ENCODE measurements at places on chromosomes 11 and 22.
A peak's percentile ranks its signal among the peaks of the same experiment; 100 is the strongest.

DNA sequence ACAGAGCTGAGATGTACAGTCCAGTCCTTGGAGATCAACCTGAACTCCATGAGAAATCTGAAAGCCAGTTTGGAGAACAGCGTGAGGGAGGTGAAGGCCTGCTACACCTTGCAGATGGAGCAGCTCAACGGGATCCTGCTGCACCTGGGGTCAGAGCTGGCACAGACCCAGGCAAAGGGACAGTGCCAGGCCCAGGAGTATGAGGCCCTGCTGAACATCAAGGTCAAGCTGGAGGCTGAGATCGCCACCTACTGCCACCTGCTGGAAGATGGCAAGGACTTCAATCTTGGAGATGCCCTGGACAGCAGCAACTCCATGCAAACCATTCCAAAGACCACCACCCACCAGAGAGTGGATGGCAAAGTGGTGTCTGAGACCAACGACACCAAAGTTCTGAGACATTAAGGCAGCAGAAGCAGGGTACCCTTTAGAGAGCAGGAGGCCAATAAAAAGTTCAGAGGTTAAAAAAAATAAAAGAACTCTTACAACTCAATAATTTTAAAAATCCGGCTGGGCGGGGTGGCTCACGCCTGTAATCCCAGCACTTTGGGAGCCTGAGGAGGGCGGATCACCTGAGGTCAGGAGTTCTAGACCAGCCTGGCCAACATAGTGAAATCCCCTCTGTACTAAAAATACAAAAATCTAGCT, 69.9 kb upstream of the RTL6 start:
- peak; percentile 5 for DNase-seq

DNA sequence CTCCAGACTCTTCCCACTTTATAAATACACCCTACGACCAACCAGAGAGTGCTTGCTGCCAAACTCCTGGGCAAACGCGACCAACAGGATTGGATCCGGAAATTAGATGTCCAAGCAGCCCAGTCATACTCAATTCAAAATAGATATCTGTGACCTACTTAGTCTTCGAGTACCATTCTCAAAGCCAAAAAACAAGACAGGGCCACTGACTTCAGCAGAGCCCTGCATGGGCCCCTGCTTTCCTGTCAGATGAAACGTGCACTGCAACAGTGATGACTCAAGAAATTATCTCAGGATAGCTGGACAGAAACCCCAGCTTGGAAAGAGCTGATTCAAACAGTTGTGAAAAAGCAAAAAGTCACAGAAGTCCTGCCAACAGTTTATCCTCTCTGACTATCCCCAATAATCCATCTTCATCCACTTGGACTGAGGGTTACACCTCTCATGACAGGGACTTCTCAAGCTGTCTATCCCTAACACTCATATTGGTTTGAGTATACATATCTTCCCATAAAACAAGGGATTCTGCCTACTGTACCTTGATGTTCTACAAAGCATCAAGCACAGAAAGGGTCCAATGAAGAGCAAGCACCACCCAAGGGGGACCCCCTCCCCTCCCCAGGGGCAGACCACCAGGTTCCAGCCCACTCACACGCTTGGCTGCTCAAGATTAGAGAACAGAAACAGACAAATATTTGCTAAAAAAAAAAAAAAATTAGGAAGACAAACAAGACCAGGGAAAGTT, 17.4 kb downstream of the SMCO4 start:
- peak; percentile 35 for DNase-seq

DNA sequence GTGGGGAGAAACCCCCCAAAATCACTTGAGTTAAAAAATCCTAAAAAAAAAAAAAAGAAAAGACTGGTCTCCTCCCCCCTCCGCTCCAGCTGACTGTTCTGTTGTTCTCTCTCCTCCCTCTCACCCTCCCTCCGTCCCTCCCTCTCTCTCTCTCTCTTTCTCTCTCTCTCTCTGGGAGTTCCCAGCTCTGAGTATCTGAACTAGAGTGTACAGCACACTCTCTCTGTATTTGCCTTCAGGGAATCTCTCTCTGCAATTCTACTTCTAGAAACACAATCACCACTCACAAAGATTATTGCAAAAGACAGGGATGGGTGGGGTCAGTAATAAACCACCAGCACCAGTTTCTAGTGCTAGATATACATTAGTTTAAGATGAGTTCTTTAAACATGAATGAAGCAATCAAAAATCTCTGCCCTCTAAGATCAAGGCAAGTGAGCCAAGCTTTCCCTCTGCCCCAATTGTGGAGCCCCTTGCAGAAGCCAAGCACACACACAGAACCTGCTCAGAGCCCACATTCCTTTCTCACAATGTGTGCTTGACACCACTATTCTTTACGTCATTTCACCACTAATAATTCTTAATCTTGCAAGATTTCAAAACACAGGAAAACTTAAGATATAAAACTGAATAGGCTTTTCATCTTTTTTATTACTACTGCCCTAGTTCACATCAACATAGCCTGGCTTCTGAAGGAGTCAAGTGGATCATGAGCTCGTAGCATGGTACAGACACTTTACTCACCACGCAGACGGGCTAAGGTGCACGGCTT, 133.5 kb downstream of the RBFOX2 start:
- no peak for DNase-seq

GRCh38 chr11:34856251-34856650, 59.9 kb downstream of the APIP start:
- no peak for DNase-seq

DNA sequence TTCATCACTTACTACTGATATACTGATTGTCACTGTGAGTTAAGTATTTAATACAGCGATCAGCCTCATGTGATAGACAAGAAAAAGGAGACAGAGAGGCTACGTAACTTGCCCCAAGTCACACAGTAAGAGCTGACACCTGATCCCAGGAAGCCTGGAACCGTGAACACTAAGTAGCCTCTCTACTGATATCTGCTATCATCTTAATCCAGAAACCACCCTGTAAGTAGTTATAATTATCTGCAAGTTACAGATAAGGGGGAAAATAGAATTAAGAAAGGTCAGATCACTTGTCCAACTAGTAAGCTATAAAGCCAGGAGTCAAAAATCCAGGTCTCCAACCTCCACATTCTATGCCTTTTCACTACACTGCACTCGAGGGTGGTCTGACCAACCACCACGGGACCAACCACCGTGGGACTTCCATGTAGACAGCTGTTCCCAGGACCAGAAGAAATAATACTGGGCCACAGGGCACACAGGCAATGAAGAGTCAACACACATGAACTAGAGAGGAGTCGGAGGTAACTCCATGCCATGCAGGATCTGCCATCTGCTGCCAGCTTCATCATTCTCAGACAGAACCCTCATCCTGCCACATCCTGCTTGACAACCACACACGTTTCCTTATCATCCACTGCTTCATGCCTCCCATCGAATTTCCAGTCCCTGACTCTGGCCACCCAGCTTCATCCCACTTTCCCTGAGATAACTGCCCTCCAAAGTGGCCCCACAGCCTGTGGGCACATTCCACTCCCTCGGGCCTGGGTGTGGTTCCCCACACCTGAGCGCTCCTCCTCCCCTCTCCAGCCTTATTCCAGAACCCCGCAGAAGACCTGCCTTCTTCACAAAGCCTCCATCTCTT, 58.6 kb downstream of the MICAL3 start:
- no peak for DNase-seq

DNA sequence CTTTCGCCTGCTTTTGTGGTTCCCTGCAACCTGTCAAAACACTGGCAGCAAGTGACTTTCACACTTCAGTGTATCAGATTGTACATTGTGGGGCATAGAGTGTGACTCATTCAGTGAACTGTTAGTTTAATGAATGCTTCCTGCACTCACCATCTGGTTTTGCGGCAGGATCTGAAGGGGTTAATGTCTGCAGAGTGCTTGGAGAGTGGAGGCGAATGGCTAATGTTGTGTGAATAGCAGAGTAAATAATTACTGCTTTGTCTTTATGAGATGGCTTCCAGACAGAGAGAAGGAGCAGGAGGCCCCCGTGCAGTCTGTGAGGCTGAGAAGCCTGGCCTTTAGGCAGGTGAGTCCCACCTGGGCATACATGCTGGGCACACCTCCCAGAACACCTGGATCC, 454.3 kb upstream of the KIRREL3 start:
- no peak for DNase-seq

DNA sequence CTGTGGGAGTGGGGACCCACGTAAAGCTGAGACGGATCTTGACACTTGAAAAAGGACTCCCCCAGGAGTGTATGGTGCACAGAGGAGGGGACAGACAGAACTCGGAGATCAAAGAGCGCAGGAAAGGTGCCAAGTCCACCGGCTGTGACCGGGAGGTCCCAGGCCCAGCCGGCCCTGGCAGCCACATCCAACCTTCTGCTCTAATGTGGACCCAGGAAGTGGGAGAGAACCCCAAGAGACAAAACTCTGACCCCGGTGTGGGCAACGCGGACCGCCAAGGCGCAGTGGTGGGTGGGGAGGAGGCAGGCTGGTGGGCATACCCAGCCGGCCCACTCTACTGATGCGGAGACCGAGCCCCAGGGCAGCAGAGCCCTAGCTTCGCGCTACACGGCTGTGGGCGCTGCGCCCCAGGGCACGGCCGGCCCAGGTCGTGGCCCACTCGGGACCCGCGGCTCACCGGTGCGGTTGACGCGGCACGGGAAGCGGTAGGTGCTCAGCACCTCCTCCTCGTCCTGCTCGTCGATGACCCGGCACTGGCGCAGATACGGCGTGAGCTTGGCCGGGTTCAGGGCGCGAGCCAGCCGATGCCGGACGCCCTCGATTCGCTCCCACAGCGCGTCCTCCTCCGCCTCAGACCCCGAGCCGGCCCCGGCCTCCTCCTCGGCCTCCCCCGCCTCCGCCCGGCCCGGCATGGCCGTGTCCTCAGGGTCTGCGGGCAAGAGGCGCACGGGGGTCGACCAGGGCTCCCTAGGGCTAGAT, 527 bp downstream of the CARD10 start:
- no peak for DNase-seq

DNA sequence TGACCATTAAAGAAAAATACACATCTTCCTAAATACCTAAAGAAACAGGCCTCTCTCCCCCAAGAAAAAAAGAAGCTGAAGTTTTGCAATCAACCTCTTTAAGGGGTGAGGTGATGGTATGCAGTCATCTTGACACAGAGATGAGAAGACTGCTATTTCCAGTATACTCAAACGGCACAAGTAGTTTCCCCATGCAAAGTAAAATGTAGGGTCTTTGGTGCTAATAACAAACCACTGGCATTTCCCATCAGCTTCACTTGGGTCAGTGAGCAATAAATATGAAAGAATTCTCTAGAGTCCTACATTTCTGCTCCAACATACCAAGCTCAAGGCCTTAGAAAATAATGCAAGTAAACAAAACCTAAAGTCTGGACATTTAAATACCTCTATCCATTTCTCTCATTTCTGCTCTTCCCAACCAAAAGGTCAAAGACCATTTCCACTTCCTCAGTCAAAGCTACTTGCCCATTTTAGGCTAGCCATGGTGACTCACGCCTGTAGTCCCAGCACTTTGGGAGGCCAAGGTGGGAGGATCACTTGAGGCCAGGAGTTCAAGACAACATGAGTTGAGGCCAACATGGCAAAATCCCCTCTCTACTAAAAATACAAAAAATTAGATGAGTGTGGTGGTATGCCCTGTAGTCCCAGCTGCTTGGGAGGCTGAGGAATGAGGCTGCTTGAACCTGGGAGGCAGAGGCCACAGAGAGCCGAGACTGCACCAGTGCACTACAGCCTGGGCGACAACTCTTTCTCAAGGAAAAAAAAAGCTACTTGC, 39.5 kb upstream of the CHRNA10 start:
- no peak for DNase-seq

DNA sequence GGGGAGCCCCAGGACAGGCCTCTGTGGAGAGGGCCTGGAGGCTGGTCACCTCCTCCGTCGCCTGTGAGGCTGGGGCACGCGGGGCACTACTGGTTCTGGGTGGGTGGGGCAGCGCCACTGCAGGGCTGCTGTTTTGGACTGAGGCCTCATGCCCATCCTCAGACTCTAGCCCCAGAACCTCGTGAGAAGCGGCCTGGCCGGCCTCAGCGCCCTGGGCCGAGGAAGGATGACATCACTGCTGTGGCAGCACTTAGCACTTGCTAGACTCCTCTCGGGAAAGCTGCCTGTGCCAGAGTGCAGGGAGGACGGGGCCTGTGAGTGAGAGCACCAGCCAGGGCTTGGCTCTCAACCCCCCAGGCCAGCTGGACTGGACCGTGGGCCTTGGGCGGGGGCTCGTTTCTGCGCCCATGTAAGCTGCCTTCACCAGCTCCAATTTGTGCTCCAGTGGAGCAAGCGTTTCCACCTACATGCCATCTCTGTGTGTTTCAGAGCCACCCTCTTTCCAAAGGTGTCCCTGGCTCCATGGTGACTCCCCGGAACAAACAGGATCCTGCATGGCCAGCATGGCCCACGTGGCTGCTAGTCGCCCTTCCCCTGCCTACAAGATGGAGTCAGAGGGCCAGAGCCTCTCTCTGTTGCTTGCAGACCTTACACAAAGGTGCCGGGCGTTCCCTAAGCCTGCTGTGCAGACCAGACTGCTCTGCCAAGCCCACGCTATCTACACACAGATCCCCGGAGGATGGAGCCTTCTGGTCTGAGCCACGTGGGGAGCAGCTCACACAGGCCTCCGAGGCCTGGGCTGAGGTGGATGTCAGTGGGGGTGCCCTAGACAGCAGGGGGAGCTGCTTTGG, 102.9 kb downstream of the CTTN start:
- DNase-seq, result no peak

- no peak for DNase-seq
Observed at GRCh38 chr11:111419641-111420327, 40.7 kb upstream of the POU2AF1 start.

- DNase-seq, result no peak
Observed at GRCh38 chr11:120130176-120130980, 7.5 kb downstream of the TRIM29 start.

- DNase-seq, result peak; percentile 37
Observed at GRCh38 chr11:70191495-70192140, 11.5 kb upstream of the FADD start.

- no peak for DNase-seq
Observed at GRCh38 chr11:78567209-78567608, 7.5 kb downstream of the NARS2 start.

DNA sequence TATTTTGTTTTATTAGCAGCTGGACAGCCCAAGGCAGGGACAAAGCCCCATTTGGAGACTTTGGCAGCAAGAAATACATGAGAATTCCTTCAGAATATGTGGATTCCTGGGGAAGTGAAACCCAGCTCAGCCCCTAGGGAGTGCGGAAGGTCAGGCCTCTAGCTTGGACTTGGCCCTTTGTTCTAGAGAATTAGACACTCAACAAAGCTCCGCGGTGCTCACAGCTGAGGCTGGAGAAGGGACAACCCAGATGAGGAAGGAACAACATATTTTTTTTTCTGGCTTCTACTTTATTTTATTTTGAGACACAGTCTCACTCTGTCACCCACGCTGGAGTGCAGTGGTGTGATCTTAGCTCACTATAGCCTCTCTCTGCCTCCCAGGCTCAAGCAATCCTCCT, 44.7 kb upstream of the SEPTIN5 start:
- no peak for DNase-seq

GRCh38 chr22:46731246-46732040, 6.6 kb downstream of the CERK start:
- DNase-seq, result no peak

DNA sequence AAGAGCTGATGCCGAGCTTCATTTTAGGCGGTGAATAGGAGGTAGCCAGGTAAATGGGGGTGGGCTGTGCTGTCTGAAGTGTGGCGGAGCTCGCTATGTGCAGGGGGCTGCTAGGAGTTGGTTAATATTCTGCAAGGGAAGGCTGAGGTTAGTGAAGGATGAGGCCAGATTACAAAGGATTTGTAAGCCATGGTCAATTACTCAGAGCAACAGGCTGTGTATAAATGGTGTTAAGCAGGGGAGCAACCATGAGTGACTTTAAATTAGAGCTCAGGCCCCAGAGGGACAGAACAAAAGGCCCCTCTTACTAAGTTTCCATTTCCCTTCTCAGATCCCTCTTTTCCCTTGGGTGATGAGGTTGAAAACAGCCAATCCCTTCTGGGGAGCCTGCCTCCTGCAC, 7.3 kb upstream of the MCAM start:
- no peak for DNase-seq

- no peak for DNase-seq
Observed at GRCh38 chr11:67666303-67666645, 8.1 kb downstream of the ALDH3B2 start.

All from Kasumi-1 (cell line).